Activated CD8-positive, alpha-beta memory T cell treated with anti-CD3 and anti-CD28 coated beads for 1 hour (primary cell): ENCODE measurements at places on chromosomes 3 and 15.

DNA sequence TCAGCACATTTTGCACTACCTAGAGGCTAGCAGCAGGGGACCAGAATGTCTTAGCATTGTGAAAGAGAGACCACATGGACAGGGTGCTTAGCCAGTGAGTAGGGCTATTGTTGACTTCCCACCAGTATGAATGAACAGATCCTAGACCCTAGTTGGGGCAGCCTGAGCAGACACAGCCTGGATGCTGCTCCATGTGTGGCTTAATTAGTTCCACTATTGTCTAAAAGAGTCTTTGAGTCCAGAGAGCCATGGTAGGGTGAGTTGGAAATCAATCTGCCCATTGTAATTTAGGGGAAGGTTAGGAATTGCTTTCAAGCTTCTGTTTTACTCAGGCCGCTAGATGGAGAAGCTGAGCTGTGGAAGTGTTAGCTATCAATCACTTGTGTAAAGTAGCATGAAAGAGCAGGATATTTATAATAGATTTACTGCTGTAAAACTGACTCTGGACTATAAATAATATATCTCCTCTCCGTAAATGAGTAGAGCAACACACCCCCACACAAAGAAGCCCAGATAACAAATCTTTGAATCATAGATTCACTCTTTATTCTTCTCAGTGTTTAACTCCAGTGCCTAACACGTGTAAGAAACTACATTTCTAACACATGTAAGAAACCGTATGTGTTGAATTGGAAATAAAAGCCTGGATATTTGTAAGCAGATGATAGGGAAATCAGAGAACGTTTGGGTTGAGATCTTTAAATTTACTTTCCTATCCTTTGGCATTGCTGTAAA, 4.1 kb upstream of the GCSAM start:
- no peak for DNase-seq

DNA sequence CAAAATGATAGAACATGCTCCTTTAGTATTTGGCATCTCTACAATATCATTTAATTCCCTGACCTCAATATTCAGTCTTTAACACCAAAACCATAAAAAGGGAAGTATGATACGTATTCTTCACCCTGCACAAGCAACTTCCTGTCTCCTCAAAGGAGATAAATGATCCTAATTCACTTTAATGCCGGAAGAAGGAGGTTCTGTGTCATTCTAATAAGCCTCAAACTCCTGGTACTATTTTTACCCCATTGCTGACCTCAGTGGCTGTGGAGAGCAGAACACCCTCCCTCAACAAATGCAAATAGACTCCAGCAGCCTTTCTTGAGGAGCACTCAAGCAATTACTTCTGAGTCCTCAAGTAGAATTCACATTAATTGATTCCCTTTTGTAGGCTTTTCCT, 173.3 kb downstream of the TMEM108 start:
- no peak for DNase-seq

DNA sequence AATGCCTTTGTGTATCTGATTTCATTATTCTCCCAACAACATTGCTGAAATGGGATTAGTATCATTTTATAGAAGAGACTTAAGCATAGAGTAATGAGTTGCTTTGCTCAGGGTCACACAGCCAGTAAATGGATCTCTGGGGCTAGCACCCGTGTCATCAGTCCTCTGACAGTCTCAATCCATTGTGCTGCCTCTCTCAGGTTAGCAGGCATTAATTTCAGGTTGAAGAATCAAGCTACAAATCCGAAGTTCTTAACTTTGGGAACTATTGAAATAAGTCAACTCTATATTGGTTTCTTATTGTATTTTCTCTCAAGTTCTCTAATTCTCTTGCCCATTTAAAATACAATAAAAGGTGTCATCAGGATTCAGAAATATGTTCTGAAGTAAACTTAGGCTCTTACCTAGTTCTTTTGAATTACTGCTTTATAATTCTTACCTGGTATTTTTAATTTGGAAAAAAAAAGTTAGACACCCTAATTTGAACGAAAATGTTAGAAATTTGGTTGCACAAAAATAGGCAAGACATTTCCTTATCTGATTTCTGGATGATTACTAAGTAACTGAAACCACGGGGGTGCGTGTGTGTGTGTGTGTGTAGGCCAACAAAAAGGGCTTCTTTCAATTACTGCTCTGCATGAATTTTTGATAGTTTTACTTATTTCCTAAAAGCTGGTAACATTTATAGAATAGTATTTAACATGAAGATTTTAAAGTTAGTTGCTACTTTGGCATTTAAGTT, 189.8 kb downstream of the MBNL1 start:
- no peak for DNase-seq

- no peak for DNase-seq
These were observed 369.0 kb downstream of the ULK4 start for GRCh38 chr3:41592753-41593510.
